ENCODE measurements at places on chromosomes 7 and 10.

DNA sequence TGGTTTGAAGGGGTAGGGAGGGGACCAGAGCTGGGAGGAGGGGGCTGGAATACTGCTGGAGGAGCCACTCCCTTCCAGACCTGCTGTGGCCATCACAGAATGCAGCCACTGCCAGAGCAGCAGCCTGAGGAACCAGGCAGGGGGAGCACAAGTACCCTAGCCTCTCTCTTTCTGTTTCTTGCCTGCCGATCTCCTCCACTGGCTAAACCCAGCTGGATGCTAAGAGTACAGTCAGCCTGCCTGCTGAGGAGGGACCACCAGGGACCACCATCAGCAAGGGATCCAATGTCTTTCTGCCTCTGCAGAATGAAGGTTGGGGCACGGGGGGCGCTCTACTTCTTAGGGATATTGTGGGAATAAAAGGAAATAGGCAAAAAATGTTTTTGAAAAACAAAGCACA is 4.7 kb downstream of the BLVRA start:
- no peak for DNase-seq

GRCh38 chr10:78777867-78778266 is 290.9 kb upstream of the ZMIZ1 start:
- DNase-seq, result no peak

GRCh38 chr7:112556633-112557032 is 75.8 kb downstream of the LSMEM1 start:
- DNase-seq, result no peak

- DNase-seq, result no peak
These were observed 695.5 kb upstream of the SEMA3D start for GRCh38 chr7:85882335-85882734.

DNA sequence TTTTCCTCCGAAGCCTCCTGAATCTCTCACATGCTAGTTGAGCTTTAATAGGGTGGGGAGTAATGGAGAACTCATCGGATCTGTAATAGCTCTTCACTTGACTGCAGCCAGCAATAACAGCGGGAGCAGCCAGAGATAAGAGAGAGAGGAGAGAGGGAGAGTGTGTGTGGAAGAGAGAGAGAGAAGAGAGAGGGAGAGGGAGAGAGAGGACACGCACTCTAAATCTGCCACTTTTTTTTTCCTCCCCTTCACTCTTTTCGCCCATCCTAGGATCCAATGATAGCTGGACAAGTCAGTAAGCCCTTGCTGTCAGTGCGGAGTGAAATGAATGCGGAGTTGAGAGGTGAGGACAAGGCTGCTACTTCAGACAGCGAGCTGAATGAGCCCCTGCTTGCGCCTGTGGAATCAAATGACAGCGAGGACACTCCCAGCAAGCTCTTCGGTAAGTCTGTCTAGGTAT is 107.9 kb downstream of the POU6F2 start:
- DNase-seq, result peak; percentile 31

- DNase-seq, result no peak
These were observed 43.3 kb downstream of the ETV1 start for GRCh38 chr7:13946181-13946580.

All from pons (tissue), 1 donor.